ENCODE measurements at places on chromosomes 12 and 14.

- no peak for DNase-seq
These were observed 170.9 kb downstream of the SEC23A start for GRCh38 chr14:38931969-38932652.

DNA sequence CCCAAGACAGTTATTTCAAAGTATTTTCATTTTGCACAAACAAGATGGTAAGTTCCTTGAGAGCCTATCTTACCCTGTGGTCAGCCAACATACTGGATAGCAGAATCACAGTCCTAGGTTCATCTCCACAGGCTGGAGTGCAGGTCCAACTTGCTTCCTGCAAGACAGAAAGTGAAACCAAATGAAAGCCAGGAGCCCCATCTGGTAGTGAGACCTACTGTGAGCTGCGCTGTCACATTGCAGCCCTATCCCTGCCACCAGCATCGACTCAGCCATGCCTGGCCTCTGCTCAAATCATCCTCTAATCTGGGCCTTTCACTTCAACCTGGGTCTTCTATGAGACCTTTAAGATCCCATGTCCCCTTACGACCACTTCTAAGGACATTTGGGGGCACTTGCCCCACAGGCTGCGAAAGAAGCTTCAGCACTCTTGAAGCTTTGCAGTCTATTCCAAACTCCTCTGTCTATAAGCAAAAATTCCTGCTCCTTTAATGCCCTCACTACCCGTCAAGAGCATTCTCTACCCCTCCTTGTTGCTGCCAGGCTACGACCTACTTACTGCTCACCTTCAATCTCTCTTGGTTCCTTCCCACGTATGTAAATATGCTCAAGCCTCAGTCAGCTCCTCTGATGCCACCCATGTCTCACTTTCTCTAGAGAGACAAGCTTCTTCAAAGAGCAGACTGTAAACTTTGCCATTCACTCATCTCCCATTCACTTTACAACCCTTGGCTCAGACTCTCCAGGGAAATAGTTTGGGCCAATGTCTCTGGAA is 55.9 kb upstream of the TSPAN11 start:
- DNase-seq, result no peak

DNA sequence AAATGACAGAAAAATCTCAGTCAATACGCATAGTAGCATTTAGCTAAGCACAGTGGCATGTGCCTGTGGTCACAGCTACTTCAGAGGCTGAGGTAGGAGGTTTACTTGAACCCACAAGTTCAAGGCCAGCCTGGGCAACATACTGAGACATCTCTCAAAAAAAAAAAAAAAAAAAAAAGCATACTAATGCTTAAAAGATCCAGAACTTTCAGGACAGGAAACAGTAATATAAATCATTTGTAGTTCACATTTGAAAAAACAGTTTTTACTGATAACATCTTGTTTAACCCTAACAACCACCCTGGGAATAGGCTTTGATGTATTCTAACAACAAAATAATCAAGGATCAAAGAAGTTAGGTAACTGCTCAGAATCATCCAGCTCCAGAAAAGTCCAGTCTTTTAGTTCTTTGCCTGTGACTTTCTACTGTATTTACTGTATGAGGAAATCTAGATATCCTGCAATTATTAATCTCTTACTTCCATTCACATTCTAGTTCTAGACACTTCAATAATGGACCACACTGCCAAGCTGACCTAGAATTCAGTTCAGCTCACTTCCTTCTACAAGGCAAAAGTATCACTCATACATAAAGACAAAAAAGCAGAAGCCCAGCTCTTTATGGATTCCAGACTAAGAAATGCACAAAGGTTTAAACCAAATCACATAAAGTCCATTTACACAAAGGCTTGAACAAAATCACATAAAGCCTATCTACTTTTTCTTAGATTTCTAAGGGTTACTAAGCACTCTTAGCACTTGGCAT is 28.5 kb downstream of the PAWR start:
- no peak for DNase-seq

- DNase-seq, result no peak
These were observed 4.9 kb upstream of the NECAP1 start for GRCh38 chr12:8077207-8077606.

GRCh38 chr14:105469456-105470349 is 4.9 kb upstream of the CRIP2 start:
- no peak for DNase-seq

DNA sequence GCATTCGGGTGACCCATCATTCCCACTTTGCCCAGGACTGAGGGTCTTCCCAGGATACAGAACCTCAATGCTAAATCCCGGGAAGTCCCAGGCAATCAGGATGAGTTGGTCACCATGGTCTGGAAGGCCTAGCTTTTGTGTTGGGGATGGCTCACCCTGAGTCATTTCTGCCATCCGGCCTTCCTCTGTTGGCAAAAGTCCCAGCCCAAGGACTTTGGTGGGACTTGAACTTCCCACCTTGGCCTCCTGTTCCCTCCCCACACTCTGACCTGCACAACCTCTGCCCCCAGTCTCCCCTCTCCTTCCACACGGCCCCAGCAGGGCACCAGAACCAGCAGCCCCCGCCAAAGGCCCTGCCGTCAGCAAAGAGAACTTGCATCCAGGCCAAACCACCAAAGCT is 24.6 kb upstream of the NCOR2 start:
- DNase-seq, result no peak

DNA sequence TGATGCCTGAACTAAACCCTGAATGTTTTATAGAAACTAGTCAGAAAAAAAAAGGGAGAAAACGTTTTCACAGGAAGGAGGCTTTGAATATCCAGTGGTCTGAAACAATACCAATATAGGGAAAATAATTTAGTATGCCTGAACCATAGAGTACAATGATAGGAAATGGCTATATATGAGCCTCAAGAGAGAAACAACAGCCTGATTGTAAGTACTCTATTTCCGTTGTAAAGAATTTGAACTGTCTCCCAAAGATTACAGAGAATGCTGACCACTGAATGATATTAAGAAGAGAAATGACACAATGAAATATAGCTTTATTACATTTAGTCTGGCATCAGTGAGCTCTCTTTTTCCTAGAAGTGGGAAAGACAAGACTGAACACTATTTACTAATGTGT is 5.5 kb upstream of the GABARAPL1 start:
- DNase-seq, result no peak

DNA sequence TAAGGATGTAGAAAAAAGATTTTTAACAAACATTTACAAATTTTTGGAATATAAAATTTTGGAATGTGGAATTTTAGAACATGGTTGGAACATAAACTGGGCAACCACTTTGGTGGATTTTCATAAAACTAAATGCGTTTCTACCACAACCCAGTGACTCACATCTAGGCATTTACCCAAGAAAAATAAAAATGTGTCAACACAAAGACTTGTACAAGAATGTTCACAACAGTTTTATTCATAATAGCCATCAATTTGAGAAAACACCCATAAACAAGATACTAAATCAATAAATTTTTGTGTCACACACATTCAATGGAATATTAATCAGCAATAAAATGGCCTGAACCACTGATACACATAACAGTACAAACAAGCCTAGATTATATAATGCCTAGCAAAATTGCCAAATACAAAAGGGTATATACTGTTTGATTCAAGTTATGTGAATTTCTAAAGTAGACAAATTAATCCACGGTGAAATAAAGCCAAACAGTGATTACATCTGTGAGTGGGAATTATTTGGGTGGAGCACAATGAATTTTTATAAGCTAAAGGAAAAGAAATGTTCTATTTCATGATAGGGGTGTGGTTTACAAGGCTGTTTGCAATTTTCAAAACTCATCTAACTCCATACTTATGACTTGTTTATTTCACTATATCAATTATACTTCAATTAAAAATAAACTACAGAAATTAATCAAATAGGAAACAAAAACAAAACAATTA is 415.2 kb upstream of the OR4E1 start:
- DNase-seq, result no peak

DNA sequence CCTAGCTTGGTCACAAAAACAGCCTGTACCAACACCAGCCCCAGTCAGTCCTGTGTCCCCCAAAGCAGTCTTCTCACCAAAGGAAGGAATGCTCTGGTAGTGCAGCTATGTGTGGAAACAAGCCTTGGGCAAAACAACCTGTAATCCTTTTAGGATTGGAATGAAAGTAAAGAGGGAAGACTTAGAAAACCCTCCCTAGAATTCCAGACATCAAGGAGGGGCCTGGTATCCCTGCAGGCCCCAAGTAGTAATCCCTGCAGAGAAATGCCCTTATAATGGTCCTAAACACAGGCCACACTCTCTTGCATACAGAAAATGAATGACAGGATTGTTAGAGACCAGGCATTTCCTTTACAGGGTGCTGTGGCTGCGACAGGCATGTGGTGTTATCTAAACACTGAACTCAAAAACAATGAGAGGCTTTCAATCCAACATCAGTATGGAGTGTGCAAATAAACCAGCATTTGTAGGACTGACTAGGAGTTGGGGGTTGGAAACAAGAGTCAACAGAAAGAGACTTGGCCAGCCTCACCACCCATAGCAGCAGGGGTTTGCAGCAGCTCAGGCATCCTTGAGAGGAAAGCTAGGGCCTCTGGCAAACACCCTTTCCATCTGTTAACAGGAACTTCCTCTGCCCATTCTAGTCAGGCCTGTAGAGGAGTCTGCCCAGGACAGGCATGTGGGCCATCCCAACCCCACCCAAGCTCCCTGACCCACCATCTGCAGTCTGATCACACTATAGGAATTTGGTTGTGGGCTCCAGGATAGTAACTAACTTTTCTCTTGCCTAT is 59.1 kb downstream of the DCAF5 start:
- DNase-seq, result peak; percentile 47

DNA sequence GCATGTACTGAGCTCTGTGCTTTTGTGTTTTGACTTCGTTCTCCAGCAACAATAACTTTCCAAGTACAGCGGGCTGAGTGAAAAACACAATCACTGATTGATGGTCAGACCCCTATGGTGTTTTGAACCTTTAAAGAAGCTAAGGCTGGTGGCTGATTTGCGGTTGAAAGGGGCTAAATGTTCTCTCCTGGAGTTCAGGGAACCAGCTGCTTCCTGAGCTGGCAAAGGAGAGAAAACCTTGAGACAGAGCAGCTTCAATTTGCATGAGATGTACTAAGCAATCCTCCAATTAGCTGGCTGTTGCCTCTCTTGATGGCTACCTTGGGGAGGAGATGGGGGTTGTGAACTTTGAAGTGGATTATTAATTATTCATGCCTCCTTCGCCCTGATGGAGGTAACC is 546.7 kb upstream of the SEL1L start:
- no peak for DNase-seq

- no peak for DNase-seq
These were observed 4.7 kb upstream of the TC2N start for GRCh38 chr14:91872011-91872501.

- no peak for DNase-seq
These were observed 307.2 kb downstream of the ADGRD1 start for GRCh38 chr12:131260954-131261353.

- no peak for DNase-seq
These were observed 7.6 kb downstream of the TMED8 start for GRCh38 chr14:77369285-77369684.

GRCh38 chr14:81771651-81772275 is 238.1 kb upstream of the SEL1L start:
- no peak for DNase-seq

All from dorsolateral prefrontal cortex (tissue), 122 donors.